ENCODE measurements at places on chromosomes 16 and 17. TPM values are rescaled to one million over a fixed set of nuclear protein-coding genes. Genes with fewer than 3 reads are reported as not detected.

DNA sequence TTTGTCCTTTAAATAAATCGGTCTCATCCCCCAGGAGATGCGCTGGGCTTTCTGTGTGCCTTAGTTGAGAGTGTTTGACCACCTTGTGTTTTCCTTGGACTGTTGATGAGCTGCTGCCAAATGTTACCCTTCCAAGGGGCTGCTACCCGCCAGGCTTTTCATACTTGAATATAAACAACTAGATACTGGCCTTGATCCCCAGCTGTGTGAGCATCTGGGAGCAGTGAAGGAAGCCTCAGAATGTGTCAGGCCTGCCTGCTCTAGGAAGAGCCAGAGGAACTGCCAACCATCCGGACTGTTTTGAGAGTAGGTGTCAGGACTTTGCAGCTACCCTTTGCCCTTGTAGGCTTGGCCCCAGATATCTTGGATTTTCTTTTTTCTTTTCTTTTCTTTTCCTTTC lies 57.8 kb downstream of the LDHD start:
- no peak for DNase-seq

DNA sequence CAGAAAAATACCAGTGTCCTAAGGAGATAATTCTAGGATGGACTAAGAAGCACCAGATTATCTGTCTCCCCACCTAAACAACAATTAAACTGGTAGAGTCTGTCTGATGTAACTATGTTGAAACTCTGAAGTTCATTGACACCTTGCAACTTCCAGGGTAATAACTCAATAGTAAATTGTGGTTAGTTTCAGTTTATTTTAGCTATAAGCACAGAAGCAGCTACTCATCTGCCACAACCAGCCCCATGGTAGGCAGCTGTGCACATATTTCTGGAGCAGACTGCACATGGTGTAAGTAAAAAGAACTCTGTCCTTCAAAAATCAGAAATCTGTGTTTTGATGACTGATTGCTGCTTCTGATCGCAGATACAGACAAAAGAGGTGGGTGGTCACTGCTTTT lies 852.1 kb downstream of the CDH11 start:
- no peak for DNase-seq

GRCh38 chr16:65546353-65546791 lies 424.5 kb upstream of the CDH11 start:
- DNase-seq = peak; percentile 33

GRCh38 chr17:44287651-44288050 lies 19.7 kb upstream of the SLC4A1 start:
- DNase-seq = no peak

The ZNF19 gene
- 15.6 TPM for polyA plus RNA-seq

The MYH1 gene
- 0.05 TPM for polyA plus RNA-seq

The TBC1D28 gene
- not detected for polyA plus RNA-seq

The OR3A3 gene
- 0.10 TPM for polyA plus RNA-seq

GRCh38 chr16:8831871-8832716 lies 34.5 kb downstream of the PMM2 start:
- DNase-seq = no peak

- no peak for DNase-seq
Measured at GRCh38 chr17:79975498-79976134, 60.1 kb downstream of the TBC1D16 start.

The AIPL1 gene
- polyA plus RNA-seq = 0.07 TPM

The ATP2A1 gene
- 7.0 TPM for polyA plus RNA-seq

GRCh38 chr16:57301126-57301817 lies 16.8 kb upstream of the PLLP start:
- DNase-seq = no peak

DNA sequence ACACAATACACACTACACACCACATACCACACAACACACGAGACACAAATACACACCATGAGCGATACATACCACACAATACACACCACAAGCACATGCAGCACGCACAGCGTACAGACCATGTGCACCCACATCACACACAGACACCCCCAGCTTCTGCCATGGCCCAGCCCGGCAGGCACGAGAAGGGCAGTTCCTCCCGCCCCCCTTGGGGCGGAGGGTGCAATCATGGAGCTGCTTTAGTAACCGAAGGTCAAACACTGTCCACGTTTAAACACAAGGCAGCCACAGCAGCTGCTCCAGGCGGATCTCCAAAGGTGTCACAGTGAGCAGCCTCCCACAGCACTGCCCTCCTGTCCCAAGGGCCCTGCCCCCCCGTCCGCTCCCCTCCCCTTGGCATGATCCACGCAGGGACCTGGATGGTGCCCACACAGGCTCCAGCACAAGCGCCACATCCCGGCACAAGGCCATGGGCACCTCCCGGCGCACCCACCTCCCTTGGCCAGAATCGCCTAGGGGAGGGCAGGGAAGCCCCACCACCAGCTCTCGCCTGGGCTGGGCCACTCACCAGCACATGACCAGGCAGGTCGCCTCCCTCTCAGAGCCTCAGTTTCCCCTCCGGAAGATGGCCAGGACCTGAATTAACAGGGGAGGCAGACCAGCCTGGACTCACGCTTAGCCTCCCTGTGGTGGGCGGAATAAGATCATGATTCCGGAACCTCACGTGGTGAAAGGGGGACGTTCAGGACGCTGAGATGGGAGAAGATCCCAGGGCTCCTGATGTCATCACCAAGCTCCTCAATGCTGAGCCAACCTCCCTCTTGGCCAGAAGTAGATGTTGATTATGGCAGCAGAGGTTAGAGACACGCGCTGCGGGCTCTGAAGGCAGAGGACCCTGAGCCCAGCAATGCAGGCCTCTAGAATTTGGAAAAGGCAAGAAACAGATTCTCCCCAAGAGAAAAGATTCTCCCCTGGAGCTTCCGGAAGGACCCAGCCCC lies 32.6 kb upstream of the ZNF469 start:
- no peak for DNase-seq

DNA sequence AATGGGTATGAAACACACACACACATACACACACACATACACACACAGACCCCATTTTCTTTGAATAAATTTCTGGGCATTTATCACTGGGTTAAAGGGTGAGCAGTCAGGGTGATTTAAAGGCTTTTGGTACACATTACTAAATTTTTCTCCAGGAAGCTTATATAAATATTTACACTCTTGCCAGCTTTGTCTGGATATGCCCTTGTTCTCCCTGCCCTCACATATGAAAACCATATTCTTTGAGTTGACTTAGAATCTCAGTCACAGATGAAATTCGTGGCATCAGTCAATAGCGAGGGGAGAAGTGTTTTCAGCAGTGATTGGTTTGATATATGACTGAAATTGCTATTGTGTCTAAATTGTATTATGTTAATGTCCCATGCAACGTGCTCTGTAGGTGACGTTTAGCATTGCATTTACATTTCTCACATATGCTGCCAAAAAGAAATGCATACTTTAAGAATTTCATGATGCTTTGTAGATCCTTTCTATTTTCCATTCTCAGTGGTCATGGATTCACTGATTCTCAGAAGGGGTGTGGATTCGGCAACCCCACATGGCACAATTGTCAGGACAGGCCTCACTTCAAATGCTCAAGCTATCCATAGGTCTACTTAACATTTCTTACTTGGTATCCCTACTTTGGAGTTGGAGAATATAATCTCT lies 34.8 kb downstream of the HS3ST4 start:
- DNase-seq = no peak

The OR1F1 gene
- polyA plus RNA-seq = not detected

DNA sequence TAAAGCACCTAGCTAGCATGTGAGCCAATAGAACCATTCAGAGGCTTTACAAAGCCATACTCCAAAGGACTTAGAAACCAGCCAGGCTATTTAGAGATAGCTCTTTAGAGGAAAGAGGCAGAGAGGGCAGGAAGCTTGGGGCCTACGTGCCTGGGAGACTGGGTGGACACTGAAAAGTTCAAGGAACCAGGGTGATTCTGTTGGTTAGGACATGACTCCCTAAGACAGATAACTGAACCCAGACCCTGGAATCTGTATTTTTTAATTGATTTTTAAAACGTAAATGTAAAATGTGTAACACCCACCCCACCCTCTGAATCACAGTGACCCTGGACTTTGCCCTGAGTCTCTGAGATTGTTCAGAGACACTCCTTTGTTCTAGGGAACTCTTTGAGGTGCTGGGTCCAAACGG lies 16.1 kb upstream of the GNA13 start:
- DNase-seq = no peak

DNA sequence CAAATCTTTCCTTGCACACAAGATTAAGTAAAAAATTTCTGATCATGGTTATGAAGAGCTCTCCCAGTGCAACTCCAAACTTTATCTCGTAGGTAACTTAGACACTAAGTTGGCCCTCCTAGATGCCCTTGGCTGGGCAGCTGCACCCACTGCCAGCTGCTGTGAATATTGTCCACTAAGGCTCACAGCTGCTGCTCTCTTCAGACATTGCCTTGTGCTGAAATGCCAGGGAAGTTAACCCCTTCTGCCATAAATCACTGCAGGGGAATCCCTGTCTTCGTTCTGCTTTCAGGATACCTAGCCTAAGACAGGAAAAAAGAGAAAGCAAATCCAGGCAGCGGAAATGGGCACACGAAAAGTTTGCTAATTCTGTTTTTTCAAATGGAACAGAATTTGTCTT lies 106.4 kb downstream of the IRX5 start:
- DNase-seq = peak; percentile 33

The TMC5 gene
- 0.37 TPM for polyA plus RNA-seq

DNA sequence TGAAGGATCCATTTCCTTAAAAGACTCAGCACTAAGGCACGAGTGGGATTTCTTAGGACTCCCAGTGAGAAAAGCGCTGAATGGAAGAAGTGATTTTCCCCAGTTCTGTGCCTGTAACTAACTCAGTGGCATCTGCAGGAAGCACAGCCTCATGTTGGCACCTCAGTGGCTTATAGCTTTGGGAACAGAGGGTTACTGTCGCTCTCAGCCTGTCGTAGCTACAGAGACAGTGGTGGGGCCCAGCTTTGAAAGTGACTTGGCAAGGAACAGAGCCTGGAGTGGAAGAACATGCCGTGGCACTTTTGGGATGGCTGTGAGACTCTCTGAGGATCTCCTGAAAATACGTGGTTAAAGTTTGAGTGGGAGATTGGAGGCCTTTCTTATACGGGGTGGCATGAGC lies 242.4 kb upstream of the MYOCD start:
- DNase-seq = no peak

The DNAI2 gene
- 0.12 TPM for polyA plus RNA-seq

DNA sequence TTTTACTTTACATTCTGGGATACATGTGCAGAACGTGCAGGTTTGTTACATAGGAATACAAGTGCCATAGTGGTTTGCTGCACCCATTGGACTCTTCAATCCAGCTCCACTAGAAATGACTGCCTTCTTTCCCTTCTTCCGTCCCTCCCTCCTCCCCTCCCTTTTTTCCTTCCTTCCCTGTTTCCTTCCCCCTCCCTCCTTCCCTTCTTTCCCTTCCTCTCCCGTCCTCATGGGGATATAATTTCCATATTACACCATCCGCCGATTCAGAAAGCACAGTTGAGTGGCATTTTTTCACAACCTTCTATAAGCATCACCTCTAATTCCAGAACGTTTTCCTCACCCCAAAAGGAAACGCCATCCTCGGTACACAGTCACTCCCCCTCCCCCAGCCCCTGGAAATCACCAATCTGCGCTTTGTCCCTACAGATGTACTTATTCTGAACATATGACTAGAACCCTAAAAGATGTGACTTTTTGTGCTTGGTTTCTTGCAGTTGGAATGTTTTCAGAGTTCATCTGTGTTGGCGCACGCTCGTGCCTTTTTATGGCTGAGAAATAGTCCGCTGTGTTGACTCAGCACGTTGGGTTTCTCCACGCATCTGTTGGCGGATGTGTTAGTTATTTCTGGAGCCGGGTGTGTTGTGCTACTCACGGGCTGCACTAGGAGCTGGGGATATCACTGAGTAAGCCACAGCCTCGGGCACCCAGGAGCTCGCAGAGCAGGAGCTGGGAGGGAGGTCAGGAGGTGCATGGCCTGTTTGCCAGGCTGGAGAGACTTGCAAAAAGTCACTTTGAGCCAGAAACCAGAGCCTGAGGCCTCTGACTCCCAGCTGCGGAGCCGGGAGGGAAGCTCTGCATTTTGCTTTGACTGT lies 336.4 kb downstream of the SEC14L1 start:
- DNase-seq = no peak

DNA sequence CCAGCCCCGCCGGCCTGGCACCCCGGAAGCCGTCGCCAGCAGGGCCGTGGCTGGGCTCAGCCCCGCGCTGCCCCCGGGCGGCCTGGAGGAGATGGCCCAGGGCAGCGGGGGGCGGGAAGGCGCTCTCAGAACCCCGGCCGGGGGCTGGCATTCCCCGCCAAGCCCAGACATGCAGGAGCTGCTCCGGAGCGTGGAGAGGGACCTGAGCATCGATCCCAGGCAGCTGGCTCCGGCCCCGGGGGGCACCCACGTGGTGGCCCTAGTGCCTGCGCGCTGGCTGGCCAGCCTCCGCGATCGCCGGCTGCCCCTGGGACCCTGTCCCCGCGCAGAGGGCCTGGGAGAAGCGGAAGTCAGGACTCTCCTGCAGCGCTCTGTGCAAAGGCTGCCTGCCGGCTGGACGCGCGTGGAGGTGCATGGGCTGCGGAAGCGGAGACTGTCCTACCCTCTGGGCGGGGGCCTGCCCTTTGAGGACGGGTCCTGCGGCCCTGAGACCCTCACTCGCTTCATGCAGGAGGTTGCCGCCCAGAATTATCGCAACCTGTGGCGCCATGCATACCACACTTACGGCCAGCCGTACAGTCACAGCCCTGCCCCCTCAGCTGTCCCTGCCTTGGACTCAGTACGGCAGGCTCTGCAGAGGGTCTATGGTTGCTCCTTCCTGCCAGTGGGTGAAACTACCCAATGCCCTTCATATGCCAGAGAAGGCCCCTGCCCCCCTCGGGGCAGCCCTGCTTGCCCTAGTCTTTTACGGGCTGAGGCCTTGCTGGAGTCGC lies 551 bp downstream of the WDR81 start:
- DNase-seq = no peak

Measured in left kidney (tissue), 8 donors.